Right renal pelvis (tissue), 4 donors: ENCODE measurements at places on chromosomes 2 and 18. TPM values are rescaled to one million over a fixed set of nuclear protein-coding genes. Genes with fewer than 3 reads are reported as not detected.

DNA sequence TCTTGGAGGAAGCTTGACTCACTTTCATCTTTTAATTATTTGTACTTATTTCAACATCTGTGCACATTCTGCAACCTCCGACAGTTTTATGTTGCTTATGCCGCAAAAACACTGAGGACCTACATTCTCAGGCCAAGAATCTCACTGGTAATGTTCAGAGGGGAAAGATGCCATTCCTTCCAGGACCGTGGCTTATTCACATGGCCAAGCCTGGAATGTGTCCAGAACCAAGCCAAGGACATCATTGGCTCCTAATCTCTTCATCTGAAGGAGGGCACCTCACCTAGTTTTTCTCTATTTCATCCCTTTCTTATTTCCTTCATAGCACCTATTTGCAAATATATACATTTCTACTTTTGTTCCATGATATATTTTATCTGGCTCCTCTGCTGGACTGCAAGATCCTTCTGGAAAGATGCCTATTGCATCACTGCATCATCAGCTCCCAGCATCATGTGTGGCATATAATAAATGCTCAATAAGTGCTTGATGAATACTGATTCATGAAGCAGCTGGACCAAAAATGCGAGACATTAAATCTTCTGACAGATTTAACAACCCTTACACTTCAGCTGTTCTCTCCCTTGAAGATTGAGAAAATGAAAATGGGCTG, 377.1 kb downstream of the TNS1 start:
- DNase-seq, result no peak

- DNase-seq, result no peak
Measured at GRCh38 chr18:34909637-34910364, 131.4 kb upstream of the MAPRE2 start.

- no peak for DNase-seq
Measured at GRCh38 chr2:46706264-46706983, 209.2 kb downstream of the MCFD2 start.

DNA sequence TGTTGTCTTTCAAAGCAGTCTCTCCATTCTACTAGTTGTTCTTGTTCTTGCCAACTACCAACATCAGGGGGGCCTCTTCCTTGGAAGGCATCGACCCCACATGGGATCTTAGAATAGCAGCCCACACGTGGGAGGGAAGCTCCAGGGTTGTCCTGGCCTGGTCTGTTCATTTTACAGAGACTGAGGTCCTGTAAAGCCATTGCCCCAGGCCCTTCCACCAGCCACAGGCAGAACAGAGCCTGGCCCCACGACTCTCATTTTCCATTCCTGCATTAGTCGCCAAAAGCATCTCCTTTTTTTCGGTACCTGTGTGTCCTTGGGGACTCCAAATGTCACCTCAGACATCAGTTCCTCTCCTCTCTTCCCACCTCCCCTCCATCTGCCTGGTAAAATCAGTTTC, 28.0 kb downstream of the CNGA3 start:
- DNase-seq, result no peak

DNA sequence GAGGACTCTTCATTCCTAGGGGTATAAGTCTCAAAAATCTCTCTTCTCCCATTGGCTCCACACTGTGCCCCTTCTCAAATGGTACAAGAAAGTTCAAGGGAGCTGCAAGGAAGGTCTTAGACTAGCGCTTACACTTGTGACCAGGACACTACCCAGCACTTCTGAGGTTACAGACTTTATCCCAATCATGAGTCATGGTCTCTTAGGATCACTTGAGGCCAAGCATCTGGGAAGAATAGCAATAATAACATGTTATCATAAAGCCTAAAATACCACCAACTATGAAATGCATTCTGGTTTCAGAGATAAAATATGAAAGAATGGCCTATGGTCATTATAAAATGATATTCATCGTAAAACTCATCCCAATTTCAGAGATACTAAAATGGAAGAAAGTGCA, 309.9 kb upstream of the PKDCC start:
- no peak for DNase-seq

GRCh38 chr2:119387381-119388129, 20.8 kb downstream of the DBI start:
- DNase-seq, result no peak

DNA sequence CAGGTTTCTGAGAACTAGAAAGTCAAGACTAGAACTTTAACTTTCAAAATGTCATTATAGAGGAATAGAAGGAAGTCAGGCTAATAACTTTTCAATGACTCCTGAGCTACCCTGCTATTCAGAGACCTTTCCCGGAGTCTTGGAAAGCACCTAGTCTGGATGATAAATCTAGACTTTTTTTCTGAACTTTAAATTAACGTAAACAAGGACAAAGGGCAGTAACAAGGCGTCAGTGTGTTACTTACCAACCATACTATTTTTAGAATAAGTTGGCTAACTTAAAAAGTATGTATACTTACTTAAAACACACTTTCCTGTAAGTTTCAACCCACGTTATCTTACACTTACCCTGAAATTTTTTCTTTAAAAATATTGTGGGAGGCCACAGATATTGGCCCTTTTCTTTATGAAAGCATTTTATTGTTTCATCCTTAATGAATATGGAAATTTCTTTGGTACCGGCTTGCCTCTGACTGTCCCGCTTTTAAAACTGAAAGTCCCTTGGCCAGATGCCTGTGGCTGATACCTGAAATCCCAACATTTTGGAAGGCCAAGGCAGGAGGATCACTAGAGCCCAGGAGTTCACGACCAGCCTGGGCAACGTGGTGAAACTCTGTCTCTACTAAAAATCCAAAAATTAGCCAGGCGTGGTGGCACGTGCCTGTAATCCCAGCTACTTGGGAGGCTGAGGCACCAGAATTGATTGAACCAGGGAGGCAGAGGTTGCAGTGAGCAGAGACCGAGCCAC, 9.7 kb downstream of the PMAIP1 start:
- no peak for DNase-seq

GRCh38 chr2:40721595-40721994, 269.7 kb upstream of the SLC8A1 start:
- DNase-seq, result no peak

DNA sequence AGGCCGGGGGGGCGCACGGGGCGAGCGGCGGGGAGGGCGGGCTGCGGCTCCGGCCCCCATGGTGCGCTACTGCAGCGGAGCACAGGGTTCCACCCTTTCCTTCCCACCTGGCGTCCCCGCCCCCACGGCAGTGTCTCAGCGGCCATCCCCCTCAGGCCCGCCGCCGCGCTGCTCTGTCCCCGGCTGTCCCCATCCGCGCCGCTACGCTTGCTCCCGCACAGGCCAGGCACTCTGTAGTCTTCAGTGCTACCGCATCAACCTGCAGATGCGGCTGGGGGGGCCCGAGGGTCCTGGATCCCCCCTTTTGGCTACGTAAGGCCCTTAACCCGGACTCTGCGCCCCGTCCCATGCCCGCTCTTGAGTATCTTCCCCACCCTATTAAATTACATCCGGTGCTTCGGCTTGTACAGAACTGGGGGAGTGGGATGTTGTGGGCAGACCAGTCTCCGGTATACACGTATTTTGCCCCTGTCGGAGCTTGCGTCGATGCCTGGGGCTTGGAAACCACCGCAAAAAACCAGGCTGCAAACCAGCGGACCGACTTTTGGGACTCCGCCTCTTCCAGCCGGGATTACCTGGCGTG, 598 bp upstream of the WBP1 start:
- DNase-seq, result peak; percentile 42

Gene KCMF1
- polyA plus RNA-seq, result 53.8 TPM

Gene POTEI
- polyA plus RNA-seq, result 0.04 TPM

Gene EGR4
- polyA plus RNA-seq, result not detected

Gene POTEC
- polyA plus RNA-seq, result 0.04 TPM

Gene SCYGR2
- not detected for polyA plus RNA-seq
